ENCODE measurements at places on chromosomes 16 and 17.

- no peak for DNase-seq
Measured at GRCh38 chr16:14320406-14320805, 249.3 kb downstream of the MRTFB start.

DNA sequence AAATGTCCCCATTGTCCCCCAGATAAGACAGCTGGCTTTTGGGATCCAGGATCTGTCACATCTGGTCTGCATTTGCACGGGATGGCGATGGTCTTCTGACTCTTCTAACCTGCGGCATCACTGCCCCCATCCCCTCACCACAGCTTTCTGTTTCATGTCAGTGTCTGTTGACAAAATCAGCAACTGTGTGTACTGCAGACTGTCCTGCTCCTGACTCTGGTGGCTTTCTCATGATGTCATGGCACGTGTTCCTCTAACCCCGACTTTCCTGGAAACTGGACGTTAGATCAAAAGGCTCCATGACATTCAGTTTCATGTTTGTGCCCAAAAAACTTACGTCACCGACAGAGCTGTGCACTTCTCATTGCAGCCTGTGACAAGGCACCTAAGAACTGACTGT lies 30.1 kb upstream of the CPNE2 start:
- no peak for DNase-seq

- DNase-seq = no peak
Measured at GRCh38 chr17:75498039-75498725, 17.2 kb downstream of the CASKIN2 start.

DNA sequence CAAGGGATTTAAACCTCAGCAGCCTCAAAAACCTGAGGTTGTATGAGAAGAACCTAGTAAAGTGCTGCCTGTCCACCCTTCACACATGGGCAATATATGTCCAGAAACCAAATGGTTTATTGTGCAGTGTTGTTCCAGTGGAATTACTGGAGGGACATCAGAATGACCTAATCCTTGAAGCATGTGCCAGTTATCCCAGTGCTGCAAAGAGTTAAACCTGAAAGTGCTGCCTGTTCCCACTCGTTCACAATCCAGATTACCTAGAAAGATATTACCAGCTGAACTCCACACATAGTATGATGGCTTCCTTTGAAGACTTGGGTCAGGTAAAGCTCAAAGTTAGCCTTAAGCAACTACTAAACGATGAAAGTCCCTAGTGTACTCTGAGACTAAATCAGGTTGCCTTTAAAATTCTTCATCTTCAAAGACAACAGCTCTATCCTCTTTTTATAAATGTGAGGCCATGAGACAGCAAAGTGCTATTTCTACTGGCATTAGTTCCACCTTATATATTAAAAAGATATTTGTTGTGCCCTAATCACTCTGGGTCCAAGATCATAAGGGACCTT lies 133.1 kb downstream of the SNX11 start:
- DNase-seq = no peak

DNA sequence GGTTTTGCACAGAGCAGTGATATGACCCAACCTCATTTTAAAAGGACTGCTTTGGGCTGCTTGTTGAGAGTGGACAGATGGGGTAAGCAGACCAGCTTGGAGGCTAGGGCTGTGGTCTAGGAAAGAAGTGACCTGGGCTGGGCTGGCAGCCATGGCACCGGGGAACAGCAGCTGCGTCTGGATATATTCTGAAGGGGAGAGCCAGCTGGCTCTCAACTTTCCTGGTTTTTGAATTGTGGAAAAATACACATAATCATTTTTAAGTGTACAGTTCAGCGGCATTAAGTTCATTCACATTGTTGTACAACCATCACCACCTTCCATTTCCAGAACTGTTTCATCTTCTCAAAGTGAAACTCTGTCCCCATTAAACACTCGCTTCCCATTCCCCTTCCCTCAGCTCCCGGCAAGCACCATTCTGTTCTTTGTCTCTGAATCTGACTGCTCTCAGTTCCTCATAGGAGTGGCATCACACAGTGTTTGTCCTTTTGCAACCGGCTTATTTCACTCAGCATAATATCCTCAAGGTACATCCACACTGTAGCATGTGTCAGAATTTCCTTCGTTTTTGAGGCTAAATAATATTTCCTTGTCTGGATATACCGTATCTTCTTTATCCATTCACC lies 113.2 kb downstream of the SPECC1 start:
- no peak for DNase-seq
